ENCODE measurements at places on chromosomes 12 and 14.

- DNase-seq = no peak
Measured at GRCh38 chr12:19177754-19178153, 48.2 kb downstream of the PLEKHA5 start.

GRCh38 chr14:56299306-56299984, 181.2 kb downstream of the PELI2 start:
- no peak for DNase-seq

GRCh38 chr14:51581017-51581881, 70.5 kb upstream of the FRMD6 start:
- no peak for DNase-seq

DNA sequence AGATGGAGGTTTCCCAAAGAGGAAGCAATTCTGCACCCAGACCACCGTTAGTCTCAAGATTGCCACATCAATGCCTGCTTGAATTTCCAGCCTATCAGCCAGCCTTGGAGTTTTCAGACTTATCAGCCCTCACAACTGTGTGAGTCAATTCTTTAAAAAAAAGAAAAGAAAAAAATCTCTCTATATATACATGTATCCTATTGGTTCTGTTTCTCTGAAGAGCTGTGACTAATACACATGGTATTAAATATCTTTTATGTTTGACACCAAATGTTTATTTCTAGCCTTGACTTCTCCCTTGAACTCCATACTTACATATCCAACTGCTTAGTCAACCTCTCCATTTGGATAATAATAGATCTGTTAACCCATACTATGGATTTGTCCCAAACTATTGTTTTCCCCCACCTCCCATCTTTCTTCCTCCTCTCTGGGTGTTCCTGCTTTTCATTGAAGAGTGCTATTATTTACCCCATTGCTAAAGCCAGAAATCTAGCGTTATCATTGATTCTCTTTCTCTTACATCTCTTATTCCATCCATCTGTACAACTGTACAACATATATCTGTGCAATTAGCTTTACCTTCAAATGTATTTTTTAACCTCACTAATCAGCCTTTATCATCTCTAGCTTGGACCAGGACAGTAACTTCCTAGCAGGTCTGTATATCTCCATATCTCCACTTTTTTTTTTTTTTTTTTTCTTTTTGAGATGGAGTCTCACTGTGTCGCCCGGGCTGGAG, 22.7 kb upstream of the EID3 start:
- DNase-seq = no peak

DNA sequence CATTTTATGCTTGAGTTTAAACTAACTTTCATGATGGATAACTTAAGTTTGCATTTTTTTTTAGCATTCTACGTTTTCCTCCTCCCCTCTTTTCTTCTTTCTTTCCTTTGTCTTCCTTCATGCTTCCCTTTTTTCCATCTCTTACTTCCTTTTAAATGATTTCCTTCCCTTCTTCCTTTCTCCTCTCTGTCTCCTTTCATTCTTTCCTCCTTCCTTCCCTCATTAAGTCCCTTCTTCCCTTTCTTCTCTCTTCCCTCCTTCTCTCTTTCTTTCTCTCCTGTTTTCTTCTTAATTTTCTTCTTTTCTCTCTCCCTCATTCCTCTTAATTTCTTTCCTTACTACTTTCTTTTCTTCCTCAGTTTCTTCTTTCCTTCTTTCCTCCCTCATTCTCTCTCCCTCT, 376.0 kb downstream of the LRIG3 start:
- no peak for DNase-seq

- peak; percentile 22 for DNase-seq
Measured at GRCh38 chr14:59344691-59345455, 120.3 kb downstream of the GPR135 start.

- DNase-seq = no peak
Measured at GRCh38 chr14:31578266-31578665, 17.1 kb downstream of the NUBPL start.

DNA sequence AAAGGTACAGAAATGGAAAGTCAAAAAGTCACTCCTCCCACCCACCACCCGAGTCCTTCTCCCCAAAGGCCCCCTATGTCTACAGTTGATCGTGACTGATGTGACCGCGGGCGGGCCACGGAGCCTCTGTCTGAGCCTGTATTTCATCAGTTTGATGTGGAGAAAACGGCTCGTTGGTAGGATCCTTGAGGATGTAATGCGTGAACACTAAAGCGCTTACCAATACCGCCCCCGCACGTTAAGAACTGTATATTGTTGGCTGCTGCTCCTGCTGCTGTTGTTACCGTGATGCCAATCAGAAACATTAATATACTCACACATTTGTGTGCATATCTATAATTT, 24.6 kb upstream of the UBC start:
- DNase-seq = no peak

DNA sequence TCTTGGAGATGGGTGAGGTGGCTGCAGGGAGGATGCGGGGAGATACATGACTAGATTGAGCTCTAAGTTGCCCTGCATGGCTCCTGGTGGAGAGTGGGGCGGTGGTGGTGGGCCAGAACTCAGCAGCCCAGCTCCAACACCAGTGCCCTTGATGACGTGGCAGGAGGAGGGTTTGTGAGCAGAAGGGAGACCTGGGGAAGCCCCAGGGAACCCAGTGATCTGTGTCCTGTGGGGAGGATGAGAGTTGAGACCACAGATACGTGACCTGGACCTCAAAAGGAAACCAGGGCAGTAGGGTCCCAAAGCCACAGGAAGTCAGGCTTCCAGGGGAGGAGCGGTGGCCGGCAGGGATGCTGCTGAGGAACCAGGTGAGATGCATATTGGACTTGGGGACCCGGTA, 989.1 kb upstream of the TMEM132C start:
- no peak for DNase-seq

- DNase-seq = no peak
Measured at GRCh38 chr14:57254884-57255283, 13.8 kb downstream of the EXOC5 start.

GRCh38 chr12:57637364-57637763, 4.4 kb upstream of the B4GALNT1 start:
- no peak for DNase-seq

DNA sequence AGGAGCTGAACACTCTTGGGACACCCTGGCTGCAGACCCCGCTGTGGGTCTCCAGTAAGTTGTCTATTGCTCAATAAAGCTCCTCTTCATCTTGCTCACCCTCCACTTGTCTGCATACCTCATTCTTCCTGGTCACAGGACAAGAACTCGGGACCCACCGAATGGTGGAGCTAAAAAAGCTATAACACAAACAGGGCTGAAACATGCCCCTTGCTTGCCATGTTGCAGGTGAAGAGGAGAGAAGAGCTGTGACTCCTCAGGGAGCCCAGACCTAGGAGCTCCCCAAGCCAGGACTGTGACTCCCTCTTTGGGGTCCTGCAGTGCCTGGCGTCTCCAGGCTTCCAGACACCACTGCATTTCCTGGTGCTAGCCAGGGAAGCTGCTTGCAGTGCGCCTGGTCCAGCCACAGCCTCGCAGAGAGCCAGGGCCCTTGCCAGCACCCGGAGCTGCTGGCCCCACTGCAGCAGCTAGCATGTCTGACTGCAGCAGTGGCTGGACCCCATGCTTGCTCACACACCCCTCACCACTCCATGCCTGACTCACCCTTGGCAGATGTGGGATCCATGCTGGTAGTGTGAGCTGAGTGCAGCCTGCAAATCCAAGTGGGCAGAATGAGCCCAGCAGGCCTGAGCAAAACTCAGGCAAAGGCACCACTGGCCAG, 37.1 kb upstream of the OR5AU1 start:
- no peak for DNase-seq

- DNase-seq = no peak
Measured at GRCh38 chr12:31877884-31878283, 81.3 kb upstream of the RESF1 start.

DNA sequence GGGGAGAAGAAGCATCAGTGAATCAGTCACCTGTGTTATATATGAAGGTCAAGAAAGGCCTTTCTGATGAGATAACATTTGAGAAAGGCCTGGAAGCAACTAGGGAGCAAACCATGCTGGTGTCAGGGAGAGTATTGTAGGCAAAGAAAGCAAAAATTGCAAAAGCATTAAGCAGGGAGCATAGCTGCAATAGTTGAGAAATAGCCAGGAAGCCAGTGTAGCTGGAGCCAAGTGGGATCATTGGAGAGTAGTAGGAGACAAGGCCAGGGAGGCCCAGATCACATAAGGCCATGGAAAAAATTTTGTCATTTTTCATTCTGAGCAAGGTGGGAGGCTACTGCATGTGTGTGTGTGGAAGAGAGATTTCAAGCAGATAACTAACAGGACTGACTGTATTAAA, 18.8 kb upstream of the MAGOHB start:
- DNase-seq = no peak

- no peak for DNase-seq
Measured at GRCh38 chr12:26195641-26196420, 458 bp downstream of the SSPN start.

DNA sequence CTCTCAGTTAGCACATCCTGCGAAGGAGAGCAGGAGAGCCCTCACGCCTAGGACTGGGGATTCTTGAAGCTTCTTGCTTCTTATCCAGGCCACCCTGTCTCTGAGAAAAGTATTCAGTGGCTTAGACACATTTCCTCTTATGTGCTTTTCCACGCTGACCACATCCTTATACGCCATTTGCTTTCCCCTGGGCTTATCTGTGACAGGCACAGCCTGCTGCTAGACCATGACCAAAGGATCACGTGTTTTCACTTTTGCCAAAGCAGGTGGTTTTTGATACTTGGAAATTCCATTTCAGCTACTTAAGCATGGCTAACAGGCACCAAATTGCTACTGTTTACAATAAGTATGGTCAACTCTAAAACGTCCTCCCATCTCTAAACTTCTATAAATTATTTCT, 587.4 kb downstream of the AACS start:
- DNase-seq = no peak

Measured in SK-N-MC (cell line).